ENCODE measurements at places on chromosomes 7 and 10.

GRCh38 chr10:5234106-5234860, 37.6 kb downstream of the AKR1C4 start:
- no peak for DNase-seq

GRCh38 chr10:10489805-10490571, 527.7 kb upstream of the CELF2 start:
- no peak for DNase-seq

- DNase-seq: peak; percentile 90
Observed at GRCh38 chr7:2621948-2622640, 9.7 kb upstream of the TTYH3 start.

GRCh38 chr7:368651-369475, 78.9 kb downstream of the FOXL3 start:
- no peak for DNase-seq

DNA sequence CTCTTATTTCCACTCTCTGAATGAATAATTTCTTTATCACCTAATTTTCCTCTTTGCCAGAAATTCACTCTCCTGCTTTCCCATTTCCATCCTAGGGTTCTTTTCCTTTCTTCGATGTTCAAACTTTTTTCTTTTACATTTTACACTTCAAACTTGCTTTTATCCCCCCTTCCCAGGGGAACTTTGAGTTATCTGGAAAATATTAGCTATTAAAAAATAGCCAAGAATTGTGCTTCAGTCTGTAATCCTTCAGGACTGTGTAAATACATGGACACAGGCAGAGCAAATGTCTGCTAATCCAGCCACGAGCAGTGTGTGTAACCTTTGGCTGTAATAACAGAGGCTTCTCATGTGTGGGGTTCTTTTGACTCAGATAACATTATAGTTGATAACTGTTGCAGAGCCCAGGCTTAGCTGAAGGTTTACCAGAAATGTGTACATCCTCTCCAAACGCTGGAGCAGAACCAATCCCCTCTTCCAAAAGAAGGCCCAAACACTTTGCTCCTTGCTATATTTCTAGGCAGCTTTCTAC, 4.6 kb downstream of the ASB4 start:
- no peak for DNase-seq

DNA sequence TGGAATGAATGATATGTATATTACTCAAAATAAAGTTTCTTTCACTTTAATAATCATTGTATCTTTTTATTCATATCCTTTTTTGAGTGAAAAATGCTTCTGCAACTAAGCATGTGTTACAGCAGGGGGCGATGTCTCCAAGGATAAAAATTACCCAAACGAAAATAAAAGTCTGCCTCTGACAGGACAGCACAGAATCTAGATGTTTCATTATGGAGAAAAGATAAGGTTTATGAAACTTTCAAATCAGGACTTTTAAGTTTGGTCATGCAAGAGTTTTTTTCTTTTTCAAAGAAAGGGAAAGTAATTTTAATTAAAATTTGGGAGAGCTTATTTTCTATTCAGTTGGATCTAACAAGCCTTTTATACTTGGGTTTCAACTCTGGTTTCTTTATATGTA, 48.4 kb downstream of the TES start:
- peak; percentile 42 for DNase-seq

GRCh38 chr7:102819151-102819550, 70.4 kb downstream of the FAM185A start:
- DNase-seq: no peak

DNA sequence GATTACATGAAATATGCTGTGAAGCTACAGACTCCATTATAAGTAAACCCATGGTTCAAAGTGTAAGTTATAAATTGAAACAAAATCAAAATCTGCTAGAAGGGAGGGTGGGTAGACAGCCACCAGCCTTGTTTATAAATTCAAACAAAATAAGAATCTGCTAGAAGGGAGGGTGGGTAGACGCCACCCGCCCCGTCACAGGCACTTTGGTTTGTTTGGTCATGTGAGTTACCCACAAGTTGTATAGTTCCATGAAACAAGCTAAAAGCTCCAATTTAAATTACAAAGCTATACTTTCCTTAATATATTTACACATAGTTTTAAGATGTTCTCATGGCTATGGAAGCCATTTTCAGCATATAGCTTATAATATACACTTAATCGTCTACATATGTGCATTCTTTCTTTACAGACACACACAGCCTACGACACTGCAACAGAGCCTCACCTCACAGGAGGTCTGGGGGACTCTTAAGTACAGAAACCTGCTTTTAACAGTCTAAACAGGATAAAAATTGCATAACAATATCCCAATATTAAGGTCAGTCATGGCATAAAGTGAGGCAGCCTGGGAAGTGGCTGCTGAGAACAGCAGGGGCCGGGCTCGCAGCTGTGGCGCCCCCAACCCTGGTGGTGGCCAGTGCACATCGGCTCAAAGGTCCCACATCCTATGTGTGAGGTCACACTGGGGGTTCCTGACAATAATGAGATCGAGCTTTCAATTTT, 28.1 kb upstream of the NCAPG2 start:
- DNase-seq: no peak

GRCh38 chr7:92740700-92741126, 95.7 kb downstream of the CDK6 start:
- DNase-seq: no peak

DNA sequence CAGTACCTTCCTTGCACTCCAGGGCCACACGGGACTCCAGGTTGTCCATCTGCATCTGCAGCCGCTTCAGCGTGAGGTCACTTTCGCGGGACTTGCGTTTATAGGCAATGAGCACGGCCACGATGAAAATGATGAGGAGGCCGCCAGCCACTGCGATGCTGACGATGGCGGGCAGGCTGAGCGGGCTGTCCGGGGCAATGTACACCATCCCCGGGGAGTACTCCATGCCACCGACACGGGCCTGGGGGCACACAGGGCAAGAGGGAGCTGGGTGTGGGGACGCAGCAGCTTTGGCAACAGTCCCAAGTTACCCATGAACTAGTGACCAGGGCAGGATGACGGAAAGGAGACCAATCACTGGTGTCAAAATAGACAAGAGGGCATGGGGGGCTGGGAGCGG, 396.6 kb downstream of the PLXNA4 start:
- no peak for DNase-seq

DNA sequence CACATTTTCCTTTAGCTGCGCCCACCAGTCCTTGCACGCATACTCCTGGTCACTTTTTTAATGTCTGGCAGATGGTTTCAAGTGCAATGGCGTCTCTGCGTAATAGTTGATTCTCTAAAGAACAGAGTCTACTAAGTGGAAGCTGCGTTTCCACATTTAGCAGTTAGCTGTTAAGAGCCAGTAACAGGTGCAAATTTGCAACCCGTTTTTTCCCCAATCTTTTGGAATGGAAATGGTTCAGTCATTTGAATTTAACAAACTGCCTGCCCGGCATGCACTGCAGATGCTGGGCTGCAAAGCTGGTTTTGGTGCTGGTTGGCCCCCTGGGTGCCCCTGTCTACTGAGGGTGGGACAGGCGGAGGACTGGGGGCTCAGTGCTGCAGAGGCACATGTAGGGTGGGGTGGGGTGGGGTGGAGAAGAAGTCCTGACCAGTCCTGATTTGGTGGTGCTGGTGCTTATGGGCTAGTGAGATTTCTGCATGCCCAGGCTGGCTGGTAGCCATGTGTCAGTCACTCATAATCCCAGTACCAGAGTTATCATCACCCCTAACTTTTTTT, 43.9 kb downstream of the CUX1 start:
- no peak for DNase-seq

DNA sequence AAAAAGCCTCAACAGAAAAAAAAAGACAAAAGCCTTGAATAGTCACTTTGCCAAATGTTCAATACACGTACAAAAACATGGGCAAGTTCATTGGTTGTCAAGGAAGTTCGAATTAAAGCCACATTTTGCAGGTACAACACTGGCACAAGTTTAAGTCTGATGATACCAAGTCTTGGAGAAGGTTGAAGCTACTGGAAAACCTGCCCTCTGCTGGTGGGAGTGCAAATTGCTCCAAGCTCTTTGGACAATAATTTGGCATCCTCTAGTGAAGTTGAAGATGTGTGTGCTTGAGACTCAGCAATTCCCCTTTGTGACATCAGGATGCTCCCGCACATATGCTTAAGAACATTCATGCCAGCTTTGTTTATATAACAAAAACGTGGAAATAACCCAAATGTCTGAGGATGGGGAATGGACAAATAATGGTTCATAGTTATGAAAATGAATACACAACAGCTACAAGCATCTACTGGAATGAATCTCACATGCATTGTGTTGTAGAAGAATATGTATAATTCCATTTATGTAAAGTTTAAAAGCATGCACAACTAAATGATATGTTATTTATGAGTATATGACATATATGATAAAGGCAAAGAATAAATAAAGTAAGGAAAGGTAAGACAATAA, 120.0 kb upstream of the PLPP4 start:
- DNase-seq: no peak

DNA sequence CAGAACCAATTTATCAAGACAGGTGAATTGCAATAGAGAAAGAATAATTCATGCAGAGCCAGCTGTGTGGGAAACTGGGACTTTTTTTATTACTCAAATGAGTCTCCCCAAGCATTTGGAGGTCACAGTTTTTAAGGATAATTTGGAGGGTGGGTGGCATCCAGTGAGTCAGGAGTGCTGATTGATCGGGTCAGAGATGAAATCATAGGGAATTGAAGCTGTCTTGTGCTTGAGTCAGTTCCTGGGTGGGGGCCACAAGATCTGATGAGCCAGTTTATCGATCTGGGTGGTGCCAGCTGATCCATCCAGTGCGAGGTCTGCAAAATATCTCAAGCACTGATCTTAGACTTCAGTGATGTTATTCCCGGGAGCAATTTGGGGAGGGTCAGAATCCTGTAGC, 9.9 kb upstream of the MYO1G start:
- DNase-seq: no peak

- peak; percentile 75 for DNase-seq
Observed at GRCh38 chr10:69801434-69802315, at the start of gene COL13A1. TSS of gene COL13A1 (plus strand) at chr10:69801906. CDS start at chr10:69802424, 518 bp downstream.

DNA sequence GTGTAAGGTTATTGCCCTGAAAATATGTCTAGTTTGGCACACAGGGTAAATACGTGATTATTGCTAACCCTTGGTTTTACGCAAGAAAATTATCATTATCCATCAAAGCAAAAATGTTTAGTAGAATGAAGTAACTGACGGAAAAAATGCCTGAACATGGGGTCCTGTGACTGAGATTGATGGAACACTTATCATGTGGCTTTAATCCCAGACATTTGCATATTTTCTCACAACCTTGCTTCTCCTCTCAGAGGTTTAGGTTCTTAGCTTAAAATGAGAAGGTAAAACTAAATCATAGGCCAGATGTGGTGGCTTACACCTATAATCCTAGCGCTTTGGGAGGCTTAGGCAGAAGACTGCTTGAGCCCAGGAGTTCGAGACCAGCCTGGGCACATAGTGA, 1010.7 kb downstream of the LRMDA start:
- DNase-seq: no peak

GRCh38 chr7:28602282-28602681, 190.0 kb downstream of the CREB5 start:
- no peak for DNase-seq

GRCh38 chr7:51785876-51786275, 469.3 kb upstream of the COBL start:
- DNase-seq: no peak

GRCh38 chr10:64586934-64587503, 1065.8 kb downstream of the REEP3 start:
- no peak for DNase-seq

DNA sequence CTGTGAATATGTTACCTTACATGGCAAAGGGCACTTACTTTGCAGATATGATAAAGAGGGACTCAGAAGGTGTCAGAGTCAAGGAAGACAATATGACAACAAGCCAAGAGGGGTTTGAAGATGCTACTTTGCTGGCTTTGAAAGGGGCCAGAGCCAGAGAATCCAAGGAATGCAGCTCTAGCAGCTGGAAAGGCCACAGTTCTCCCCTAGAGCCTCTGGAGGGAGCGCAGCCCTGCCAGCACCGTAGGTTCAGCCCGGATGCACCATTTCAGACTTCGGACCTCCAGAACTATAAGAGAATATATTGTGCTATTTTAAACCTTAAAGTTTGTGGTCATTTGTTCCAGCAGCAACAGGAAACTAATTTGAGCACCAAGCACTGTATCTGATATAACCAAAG, 32.9 kb upstream of the WDR11 start:
- no peak for DNase-seq

DNA sequence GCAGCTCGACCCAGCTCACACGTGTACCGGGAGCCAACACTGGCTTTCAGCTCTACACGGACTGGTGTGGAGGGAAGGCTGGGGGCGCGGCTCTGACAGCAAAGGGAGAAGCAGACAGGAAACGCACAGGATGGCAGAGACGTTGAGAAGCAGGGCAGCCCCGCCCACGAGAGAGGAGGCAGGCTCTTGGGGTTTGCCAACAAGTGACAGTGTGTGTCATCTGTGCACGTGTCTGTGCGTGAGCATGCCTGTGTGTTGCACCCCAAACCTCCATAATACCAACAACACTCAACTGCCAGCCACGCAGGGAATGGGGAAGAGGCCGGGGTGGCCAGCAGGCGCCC, 64.4 kb upstream of the PDGFA start:
- DNase-seq: no peak

DNA sequence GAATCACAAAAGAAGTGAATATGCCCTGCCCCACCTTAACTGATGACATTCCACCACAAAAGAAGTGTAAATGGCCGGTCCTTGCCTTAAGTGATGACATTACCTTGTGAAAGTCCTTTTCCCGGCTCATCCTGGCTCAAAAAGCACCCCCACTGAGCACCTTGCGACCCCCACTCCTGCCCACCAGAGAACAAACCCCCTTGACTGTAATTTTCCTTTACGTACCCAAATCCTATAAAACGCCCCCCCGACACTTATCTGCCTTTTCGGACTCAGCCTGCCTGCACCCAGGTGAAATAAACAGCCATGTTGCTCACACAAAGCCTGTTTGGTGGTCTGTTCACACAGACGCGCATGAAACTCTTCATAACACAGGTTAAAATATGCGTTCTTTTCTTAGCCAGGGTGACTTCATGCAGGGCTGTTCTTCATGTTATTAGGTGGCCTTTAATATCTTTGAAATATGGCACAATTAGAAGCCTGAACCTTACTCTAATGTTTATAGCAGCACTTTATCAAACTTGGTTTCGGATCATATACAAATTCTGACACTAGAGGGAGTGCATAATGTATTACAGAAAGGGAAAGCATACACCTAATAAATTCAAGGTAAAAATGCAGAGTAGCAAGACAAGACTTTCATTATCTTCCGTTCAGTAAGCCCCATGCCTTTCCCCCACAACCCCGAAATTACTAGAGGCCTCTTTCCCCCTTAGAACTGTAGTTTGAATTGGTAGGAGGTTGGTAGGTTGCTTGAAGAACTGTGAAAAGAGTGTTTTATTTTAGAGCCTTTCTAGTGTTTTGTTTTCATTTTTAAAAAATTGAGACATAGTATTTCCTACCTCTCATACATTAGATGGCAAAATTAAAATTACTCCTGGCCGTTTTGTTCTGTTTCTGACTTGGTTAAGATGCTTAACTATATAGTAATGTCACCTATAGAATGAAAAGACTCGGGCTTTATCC, 117.9 kb downstream of the NPY start:
- DNase-seq: no peak

GRCh38 chr10:24349379-24350001, 140.6 kb downstream of the KIAA1217 start:
- peak; percentile 66 for DNase-seq
